Large intestine (tissue), 12 donors: ENCODE measurements at places on chromosomes 2 and 18.

DNA sequence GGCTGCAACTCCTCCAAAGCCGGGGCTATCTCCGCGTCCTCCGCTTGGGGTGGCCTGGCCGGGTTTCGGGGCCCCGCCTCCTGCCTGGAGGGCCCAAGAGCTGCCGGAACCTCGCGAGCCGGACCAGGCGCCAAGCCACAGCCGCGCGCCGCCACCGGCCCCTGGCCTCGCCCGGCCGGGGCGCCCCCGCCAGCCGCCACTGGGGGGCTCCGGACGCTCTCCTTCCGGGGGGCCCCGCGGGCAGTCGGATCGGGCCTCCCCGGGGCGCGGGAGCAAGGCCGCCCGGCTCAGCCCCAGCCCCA, 17.4 kb upstream of the HAAO start:
- DNase-seq: no peak

GRCh38 chr2:54531558-54531957, 75.4 kb downstream of the SPTBN1 start:
- no peak for DNase-seq

DNA sequence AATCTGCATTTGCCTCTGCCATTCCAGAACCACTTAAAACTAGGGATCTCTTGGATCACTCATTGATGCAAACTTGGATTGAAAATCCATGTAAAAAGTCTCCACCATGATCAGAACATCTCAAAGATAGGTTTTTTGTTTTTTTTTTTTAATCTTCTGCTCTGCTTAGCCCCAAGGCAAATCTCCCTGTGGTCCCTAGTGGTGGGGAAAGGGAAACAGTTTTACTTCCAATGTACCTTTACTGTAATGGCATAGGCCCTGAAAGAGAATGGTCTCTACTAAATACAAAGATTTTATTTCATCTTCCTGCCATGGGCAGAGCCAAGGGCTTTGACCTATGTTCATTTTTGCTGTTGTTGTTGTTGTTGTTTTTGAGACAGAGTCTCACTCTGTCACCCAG, 78.4 kb downstream of the KANSL1L start:
- DNase-seq: no peak

DNA sequence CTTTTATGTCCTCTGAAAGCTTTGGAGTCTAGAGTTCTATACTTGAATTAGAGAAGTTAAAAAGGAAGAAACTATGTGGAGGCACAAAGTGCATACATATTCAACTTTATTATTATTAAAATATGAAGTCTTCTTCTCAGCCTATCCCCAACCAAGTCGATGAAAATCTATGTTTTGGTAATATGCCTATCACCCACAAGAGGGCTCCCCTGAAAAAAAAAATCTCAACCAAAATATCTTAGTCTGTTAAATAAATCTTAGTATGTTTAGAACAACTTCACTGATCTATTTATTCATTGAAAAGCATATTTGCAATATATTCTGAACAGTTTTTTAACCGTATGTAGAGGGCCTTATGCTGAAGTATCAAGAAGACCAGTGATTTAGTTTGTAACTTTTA, 804.5 kb downstream of the TDRD15 start:
- no peak for DNase-seq

GRCh38 chr2:84799772-84800171, 81.1 kb downstream of the TRABD2A start:
- no peak for DNase-seq

DNA sequence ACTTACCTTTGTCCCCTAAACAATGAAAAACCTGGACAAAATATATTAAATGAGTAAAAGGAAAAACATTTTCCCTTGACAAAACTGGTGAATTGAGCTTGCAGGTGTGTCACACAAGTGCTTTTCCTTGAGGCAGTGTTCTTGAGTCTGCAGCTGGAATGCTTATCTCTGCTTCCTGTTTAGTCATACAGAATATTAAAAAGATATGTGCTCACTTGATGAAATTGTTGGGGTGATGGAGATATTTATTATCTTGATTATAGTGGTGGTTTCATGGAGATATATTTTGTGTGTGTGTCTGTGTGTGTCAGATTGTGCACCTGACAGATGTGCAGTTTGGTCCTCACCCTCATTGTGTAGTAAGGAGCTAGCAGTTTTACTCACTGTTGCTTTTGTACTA, 3.3 kb downstream of the TAF1B start:
- DNase-seq: no peak

GRCh38 chr18:3648200-3648599, 198.2 kb downstream of the TGIF1 start:
- no peak for DNase-seq

GRCh38 chr2:2188344-2188920, 142.6 kb downstream of the MYT1L start:
- DNase-seq: no peak

DNA sequence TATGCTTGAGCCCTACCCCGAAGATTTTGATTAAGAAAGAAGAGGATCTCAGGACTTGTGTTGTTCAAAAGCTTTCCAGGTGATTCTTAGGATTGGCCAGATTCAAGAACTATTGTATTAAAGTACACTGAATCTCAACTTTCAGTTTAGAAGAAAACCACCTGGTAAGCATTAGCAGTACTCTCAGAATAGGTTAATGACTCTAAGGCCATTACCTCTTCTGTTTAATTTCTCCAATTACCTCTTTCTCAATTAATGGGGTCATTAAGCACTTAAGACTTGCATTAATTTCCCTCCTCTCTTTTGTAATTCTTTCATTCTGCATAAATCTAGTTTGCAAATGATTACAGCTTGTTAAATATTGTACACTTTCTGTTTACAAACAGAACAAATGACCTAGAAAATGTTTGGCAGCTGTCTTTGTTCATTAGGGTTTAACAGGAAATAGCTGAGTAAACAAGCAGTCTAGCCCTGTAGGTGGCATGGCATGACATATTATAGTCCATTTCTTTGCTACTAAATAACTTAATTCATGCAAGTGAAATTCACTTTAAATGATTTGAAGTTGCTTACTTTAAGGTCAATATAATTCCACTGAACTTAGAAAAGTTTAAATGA, 20.4 kb upstream of the TDRD15 start:
- DNase-seq: peak; percentile 31

DNA sequence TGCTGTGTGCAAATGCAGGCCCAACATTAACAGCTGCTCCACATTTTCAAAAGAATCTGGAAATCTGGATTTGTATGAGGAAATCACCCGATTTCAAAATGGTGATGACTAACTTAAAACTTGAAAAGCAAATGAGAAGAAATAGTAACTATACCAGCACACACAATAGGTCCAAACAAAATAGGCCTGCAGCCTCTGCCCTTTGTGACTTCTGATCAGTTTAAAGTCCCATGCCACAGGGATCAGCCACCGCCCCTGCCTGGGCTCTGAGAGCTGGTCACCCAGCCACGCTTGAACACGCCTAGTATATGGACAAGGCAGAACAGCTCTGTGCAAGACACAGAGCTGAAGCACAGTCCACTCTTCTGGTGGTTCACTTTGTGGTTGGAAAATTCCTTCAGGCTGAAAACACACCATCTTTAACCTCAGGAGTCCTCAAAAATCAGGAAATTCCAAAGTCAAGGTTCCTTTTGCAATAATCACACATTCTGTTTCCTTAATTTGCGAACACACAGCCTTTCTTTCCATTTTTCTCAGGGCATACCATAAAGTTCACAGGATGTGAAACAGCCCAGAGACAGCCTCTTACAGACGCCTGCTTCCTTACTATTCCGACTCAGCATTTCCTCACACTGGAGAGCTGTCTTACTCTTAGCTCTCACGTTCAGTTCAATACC, 150.1 kb upstream of the RIOK3 start:
- peak; percentile 29 for DNase-seq

- DNase-seq: no peak
Measured at GRCh38 chr2:79100285-79100684, 12.5 kb upstream of the REG1B start.

DNA sequence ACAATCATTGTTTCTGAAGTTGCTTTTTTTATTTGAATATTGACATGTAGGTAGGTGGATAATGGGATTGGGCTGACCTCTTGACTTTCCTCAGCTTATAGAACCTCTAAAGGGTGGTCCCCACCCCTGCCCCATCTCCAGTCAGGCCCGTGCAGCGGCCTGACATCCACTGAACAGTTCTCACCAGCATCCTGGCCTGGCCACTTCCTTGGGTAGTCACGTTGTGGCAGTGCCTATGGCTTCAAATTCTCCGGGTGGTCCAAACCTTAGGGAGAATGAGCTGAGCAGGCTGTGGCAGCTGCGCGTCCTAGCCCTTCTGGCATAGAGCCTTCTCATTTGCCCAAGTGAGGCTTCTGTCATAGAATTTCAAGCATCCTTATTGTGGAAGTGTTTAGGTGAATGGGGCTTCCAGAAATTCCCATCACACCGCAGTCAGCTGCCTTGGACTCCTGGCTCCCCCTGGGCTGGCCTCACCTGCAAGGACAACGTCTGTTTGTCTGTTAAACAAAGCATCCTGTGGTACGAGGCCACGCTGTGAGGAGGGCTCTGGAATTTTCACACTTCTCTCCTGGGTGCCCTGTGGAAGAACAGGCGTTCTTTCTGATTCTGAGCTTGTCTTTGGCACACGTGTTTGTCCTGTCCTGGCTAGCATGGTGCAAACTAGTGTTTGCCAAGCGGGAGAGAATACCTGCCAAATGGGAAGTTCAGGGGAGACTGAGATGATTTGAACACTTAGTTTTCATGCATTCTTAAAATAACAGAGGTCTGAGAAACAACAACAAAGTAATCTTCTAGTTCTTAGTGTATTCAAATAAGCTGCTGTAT, 31.8 kb upstream of the OTOS start:
- DNase-seq: no peak

GRCh38 chr18:8984131-8984721, 118.3 kb upstream of the NDUFV2 start:
- DNase-seq: no peak

DNA sequence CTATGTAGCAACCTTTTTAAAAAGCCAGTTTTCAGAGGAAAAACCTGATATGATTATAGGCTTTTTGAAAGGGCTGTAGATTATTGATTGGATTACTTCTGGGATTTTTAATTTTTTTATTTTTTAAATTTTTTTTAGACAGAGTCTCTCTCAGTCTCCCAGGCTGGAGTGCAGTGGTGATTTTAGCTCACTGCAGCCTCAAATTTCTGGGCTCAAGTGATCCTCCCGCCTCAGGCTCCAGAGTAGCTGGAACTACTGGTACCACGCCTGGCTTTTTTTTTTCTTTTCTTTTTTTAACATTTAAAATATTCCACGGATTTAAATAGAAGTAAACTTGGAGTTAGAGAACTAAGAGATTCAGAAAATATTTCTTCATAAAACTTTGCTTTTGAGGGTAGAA, 1.2 kb downstream of the MRPL19 start:
- no peak for DNase-seq

GRCh38 chr2:81853341-81853740, 1548.8 kb upstream of the LRRTM1 start:
- DNase-seq: no peak

- no peak for DNase-seq
Measured at GRCh38 chr18:23538001-23538400, 34.7 kb downstream of the RMC1 start.

- no peak for DNase-seq
Measured at GRCh38 chr2:134361648-134362047, 107.8 kb downstream of the MGAT5 start.

GRCh38 chr2:134739236-134739878, 20.6 kb upstream of the TMEM163 start:
- no peak for DNase-seq

GRCh38 chr2:74564222-74564621, 9.7 kb downstream of the DOK1 start:
- DNase-seq: no peak

DNA sequence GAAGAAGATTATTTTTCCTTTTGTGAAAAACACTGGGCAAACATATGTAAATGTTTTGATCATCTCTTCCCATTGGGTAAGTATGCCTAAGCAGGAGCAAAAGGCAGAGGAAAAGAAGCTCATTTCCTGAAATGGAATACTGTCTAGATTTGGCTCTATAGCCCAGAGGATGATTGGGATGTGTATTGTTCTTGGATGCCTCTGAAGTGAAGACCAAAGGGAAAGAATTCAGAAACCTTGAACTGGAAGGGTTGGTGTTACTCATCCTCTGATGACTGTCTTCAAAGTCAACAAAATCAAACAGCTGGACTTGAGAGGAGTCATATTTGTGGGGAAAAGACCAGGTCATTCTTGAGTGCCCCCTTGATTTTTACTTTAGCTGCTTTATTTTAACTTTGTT, 112.6 kb upstream of the NT5C1B start:
- DNase-seq: no peak

GRCh38 chr2:28642796-28643195, 108.8 kb upstream of the PPP1CB start:
- DNase-seq: no peak

DNA sequence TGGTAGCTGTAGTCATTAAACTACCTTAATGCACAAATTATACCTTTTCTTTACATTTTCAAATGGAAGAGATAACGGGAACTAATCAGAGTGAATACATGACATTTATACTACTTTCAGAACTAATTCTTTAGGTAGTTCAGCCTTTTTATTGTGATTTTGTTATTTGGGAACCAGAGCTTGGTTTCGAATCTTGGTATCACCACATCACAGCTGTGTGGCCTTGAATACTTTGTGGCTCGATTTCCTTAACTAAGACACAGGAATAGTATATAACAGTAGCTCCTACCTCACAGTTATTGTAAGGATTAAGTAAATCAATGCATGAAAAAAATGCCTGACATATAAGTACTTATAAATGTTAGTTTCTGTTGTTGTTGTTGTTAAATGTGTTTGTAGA, 240.0 kb downstream of the WDR7 start:
- DNase-seq: no peak

DNA sequence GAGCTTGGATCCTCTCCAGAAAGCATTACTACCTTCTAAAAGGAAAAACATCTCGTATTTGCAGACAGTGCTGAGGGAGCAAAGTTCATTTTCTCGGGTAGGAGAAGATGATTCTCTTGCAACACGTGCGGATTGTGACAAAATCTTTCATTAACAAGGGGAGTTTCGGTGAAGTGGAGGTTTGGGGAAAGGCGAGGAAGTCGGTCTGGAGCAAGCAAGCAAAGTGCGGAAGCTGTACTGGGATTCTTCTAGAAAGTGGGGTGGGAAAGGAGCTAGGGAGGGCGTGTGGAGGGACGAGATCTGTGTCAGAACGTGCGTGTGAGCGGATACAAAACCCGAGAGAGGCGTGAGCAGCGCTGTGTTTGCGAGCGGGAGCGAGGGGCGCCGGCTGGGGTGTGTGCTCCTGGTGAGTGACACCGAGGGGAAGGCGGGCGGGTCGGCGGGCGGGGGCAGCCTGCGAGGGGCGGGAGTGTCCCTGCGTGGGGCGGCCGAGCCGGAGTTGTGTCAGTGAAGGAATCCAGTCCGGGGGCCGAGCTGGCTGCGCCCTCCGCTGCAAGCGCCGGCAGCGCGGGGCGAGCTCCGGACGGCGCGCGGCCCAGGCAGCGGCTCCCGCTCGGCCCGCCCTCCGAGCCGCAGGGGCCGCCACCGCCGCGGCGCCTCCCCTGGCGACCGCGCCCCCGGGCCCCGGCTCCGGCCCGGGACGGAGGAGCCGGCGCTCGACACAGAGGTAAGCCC, at the start of gene SPATS2L:
TSS of gene SPATS2L (plus strand) at position 498 of the 735 bp plus-strand sequence. CDS start 82,552 bp downstream, outside the sequence.
- peak; percentile 68 for DNase-seq

GRCh38 chr2:241952816-241953215, 83.3 kb downstream of the RTP5 start:
- DNase-seq: no peak
